ENCODE measurements at places on chromosomes 2 and 18.

DNA sequence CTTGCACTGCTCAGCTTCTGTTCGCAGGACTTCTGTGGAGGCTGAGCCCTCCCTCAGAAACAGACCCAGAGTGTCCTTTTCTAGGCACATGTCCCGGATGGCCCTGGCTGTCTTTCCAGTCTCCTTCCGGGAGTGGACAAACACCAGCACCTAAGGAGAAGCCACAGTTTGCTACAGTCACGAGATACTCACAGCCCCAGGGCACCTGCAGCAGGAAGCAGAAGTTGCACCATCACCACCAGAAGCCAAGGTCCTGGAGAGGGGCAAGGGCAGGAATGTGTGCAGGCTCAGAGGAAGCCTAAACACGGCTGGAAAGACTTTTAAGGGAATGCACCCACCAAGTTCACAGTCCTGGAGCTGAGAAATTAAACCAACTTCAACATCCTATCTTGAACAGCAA, 13.6 kb downstream of the SNRNP200 start:
- DNase-seq: no peak

- no peak for DNase-seq
Observed at GRCh38 chr2:149185942-149186490, 144.4 kb upstream of the LYPD6 start.

DNA sequence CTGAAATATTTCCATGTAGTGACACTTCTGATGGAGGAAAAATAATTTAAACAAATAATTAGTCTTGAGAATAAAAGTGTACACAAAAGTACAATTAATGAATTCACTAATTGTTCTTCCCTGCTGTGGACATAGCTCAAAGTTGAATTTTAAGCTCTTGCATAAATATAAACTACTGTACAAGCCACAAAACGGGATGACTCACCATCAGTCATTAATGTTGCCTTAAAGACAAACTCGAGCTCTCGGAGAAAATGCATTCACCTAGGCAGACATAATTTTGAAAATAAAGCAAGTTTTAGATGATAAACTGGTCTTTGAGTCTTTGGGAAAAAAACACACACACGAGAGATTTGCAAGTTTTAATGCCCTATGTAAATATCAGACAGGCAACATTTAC, 436.4 kb downstream of the ZNF521 start:
- peak; percentile 41 for DNase-seq

GRCh38 chr18:6366776-6367175, 47.9 kb downstream of the L3MBTL4 start:
- peak; percentile 73 for DNase-seq

GRCh38 chr2:43139501-43139900, 86.9 kb downstream of the ZFP36L2 start:
- no peak for DNase-seq

DNA sequence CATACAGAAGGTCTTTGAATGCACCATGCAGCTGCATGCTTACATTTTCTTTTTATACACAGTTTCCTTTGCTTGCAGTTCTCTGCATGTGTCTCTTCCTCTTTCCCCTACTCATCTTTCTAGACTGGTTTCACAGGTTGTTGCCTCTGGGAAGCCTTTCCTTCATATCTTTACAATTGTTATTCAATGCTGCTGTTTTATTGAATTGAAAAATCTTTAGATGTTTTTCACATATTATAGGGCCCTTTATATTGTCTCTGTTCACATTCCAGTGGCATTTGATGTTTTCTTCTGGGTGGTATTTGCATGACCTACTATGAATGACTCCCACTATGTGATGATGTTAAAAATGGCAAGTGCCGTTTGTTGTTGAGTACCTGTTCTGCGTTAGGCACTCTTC, 91.1 kb downstream of the DIS3L2 start:
- DNase-seq: no peak

DNA sequence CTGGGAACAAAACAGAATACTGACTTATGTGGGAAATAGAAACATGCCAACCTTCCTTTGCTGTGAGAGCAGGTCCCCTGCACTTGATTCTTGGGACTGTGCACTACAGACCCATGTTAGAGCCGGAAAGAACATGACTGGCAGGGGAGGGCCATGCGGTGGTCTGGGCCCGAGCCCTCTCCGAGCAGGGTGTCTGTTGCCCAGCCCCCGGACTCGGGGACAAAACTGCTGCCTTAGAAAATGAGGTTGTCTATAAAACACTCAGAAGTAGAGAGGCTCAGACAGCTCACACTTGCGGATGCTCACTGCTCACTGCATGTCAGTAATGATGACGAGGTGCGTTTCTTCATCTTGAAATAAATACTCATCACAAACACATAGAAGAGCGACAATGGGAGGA, 270.7 kb upstream of the HDAC4 start:
- no peak for DNase-seq

- DNase-seq: peak; percentile 59
Observed at GRCh38 chr2:55014962-55015939, 35.0 kb downstream of the RTN4 start.

- DNase-seq: no peak
Observed at GRCh38 chr2:166831930-166832329, 56.4 kb upstream of the XIRP2 start.

DNA sequence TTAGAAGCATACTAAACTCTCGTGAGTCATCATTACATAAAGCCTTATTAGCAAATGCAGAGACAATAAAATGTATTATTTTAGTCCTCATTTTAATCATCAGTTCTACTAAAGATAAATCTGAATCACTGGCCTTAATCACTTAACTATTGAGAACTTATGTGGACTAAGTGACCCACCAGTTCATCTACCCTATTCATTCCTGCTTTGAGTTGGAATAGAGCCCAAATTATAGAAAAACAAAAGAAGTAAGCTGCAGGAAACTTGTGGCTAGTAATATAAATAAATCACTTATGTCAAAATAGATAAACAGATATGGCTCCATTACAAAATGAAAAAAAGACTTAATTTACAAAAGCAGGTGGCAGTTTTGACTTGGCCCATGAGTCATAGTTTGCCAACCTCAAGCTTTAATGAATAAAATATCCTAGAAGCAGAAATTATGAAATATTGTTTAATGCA, 851.8 kb upstream of the CRIM1 start:
- DNase-seq: peak; percentile 77

GRCh38 chr18:79940814-79941472, 10.5 kb downstream of the SLC66A2 start:
- no peak for DNase-seq

- DNase-seq: no peak
Observed at GRCh38 chr2:56211048-56211447, 27.3 kb downstream of the CCDC85A start.

GRCh38 chr2:64749446-64749845, 95.7 kb upstream of the SERTAD2 start:
- DNase-seq: no peak

DNA sequence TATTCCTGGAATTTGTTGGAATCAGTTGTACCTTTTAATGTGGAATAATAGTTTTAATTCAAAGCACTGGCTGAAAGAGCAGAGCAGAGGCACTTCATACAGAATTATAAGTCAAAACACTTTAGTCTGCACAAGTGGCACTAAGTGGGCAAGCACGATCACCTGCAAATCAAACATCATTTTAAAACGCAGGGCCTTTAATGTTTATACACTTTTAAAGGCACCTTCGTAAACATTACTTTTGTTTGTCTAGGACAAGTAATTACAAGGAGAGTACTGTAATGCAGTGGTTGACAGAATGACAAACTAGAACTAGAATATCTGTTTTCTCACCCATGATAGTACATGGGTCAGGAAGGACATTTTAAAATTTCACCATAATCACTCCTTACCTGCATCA, 36.4 kb downstream of the LANCL1 start:
- DNase-seq: peak; percentile 5

DNA sequence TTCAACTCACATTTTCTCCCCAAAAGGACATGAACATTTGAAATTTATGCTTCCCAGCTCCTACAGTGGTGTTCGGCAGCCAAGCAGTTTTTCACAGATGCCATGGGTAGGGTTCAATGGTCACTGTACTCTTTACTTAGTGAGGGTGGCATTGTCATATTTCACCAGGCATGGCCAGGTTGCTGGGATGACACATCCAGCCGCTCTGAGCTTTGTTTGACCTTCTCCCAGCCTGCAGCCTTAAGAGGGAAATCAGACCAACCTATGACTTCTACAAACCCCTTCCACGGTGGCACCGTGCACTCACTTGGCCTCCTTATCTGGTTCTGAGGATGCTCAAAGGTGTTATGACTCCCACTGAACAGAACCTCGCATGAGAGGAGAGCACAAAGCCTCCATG, 108.4 kb upstream of the SH3BP4 start:
- DNase-seq: peak; percentile 13

GRCh38 chr2:230861552-230862255, 3.0 kb upstream of the ITM2C start:
- DNase-seq: peak; percentile 24

DNA sequence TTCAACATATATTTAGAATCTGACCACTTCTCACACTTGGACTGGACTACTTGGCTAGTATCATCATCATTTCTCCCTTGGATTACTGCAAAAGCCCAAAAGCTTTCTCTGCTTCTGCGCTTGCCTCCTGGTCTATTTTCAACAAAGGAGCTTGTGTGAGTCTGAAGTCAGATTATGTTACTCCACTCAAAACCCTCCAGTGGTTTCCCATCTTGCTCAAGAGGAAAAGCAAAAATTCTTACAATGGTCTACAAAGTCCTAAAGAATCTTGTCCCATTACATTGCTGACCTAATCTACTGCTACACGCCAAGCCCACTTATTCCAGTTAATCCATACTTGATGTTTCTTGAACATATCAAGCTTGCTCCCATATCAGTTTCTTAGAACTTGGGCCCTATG, 9.6 kb downstream of the PREPL start:
- DNase-seq: no peak

GRCh38 chr2:112994648-112995047, 10.6 kb upstream of the IL36A start:
- DNase-seq: no peak

DNA sequence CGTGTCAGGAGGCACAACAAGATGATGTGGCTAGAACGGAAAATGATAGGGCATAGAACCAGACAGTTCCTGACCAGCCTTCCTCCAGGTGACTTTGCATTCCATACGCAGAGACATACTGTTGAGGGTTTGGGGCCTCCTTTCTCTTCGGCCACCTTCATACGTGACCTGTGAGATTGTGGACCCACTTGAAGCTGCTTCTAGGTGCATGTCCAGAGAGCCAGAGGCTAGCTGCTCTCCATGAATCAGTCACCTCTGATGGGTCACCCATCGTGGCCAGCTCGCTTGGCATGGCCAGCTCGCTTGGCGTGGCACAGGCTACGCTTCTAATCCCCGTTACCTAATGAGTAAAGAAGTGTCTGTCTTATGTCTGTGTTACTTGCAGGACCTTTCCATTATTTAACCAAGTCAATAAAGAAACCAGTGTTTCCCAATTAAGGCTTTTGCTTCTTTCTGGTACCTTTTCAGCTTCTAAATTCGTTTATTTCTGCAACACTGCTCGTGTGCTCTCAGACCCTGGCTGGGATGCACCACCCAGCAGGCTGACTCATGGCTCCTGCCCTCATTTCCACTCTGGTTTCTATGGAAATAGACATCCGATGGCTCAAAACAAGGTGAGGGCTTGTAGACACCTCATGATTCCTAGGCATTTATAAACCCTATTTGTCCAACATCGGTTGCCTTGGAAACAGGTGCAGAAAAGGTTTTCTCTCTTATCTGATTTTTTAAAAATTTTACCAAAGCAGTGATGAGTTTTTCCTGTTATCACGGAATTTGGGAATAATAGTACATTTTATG, 86.7 kb upstream of the B3GNT7 start:
- DNase-seq: peak; percentile 0

DNA sequence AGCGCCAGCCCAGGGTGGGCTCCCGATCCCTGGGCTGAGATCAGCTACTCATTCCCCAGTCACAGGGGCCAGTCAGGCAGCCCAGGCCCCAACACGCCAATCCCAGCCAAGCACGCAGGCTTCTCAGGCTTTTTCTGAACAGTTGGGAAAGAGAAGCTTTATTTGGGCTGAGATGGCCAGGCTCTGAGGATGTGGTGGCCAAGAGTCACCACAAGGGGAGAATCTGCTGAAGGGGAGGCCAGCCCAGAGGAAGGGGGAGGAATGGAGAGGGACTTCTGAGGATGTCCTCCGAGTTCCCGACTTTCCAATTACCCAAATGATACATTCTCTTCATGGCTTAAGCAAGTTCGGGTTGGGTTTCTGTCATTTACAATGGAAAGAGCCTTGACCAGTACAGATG, 2.8 kb upstream of the DIPK1C start:
- peak; percentile 24 for DNase-seq

DNA sequence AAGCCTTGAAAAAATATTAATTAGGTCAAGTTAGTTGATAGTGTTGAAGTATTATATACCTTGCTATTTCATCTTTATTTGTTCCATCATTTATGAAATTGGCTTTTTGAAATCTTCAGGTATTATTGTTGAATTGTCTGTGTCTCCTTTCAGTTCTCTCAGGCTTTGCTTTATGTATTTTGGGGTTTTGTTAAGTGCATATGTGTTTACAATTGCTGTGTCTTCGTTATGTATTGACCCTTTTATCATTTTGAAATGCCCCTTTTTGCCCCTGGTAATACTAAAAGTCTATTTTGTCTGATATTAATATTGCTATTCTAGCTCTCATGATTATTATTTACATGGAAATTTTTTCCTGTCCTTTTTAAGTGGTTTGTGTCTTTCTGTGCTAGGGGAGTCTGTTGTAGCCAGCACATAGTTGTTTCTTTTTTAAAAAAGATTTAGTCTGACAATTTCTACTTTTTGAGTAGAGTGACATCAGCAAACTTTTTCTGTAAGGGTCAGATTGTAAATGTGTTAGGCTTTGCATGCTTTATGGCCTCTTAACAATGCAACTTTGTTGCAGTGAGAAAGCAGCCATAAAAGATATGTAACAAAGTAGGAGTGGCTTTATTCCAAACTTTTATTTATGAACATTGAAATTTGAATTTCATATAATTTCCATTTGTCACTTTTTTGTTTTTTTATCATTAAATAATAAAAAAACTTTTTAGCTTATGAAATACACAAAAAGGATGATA, 19.9 kb downstream of the SOCS6 start:
- no peak for DNase-seq

- no peak for DNase-seq
Observed at GRCh38 chr18:55115606-55116005, 156.3 kb upstream of the CCDC68 start.

DNA sequence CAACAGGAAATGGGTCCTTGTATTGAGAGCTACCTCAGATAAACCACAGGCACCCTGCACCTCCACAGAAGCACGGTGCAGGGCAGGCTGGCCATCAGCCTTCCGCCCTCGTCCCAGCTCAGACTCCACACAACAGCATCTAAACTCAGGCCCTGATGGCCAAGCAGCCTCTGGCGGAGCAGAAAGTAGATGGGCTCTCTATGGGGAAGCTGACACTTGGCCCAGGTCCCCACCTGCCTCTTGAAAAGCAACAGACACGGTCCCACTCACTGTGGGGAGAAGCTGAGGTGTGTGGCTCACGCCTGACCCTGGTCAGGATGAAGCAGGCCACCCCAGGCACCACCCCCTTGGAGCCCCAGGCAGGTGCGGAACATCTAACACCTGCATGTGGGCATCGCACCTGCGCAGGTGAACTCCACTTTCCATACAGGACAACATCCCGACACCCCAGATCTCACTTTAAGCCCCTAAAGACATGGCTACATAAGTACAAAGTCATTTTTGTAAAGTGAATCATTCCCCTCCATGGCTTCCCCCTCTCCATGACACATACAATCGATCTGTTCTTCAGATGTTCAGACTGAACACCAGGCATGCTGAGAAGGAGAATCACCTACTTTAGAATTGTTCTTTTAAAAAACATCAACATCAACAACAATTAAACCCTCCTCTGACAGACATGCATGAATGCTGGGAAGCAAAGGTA, 208.4 kb downstream of the ZBTB7C start:
- no peak for DNase-seq
